ENCODE measurements at places on chromosomes 11 and 22. TPM values are rescaled to one million over a fixed set of nuclear protein-coding genes. Genes with fewer than 3 reads are reported as not detected.

DNA sequence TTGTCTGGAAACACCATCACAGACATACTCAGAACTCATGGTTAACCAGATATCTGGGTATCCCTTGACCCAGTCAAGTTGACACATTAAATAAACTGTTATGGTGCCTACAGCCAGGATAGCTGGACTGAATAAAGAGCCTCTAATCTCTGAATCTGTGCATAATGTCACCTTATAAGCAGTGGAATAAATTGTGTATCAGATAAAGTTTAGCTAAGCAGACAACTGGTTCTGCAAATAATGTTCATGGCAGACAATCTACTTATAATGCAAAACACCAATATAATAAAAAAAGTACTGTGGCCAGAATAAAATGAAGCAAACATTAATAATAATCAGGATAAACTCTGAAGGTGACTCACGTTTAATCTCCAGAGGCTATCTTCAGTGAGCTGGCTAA, 628.5 kb upstream of the FAT3 start:
- no peak for DNase-seq

DNA sequence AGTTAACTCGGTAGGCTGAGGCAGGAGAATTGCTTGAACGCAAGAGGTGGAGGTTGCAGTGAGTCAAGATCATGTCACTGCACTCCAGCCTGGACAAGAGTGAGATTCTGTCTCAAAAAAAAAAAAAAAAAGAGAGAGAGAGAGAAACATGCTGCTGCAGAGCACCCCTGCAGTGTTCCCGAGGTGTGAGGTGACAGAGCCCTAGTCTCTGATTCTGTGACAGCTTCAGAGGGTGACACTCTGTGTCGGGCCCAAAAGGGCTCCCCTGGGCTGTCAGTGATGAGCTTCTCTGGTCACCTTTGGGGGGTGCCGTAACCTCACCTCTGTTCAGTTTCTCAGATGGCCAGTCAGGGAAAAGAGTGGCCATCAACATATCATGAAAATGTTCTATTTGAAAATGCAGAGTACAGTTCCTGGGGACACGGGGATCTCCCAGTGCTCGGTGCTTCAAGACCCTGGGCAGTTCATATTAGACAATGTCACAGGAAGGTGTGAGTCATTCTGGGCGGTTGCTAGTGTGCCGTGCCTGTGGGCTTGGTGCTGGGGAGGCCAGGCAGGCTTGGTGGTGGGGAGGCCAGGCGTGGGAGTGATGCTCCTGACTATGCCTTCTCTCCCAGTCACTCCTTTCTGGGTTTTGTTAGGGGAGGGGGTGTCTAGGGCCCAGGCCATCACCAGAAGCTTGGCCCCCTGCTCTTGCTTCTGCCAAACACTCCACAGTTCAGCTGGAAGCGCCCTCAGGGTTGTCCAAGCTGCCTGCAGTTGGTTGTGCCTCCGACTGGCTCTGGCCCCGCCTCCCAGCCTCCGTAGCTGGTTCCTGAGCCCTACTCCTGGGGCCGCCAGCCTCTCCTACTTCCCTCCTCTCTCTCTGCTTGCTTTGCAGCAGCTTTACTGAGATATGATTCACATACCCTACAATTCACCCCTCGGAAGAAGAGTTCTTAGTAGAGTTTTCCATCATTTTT, 52.5 kb upstream of the CLDN5 start:
- DNase-seq = no peak

- DNase-seq = no peak
Measured at GRCh38 chr11:122032317-122032716, 83.7 kb downstream of the BLID start.

TSGA10IP gene
- not detected for total RNA-seq

PANX2 gene
- 1.1 TPM for total RNA-seq

CD6 gene
- 0.29 TPM for total RNA-seq

Data from kidney epithelial cell (primary cell).